ENCODE measurements at places on chromosomes 2 and 18.
A peak's percentile ranks its signal among the peaks of the same experiment; 100 is the strongest.

DNA sequence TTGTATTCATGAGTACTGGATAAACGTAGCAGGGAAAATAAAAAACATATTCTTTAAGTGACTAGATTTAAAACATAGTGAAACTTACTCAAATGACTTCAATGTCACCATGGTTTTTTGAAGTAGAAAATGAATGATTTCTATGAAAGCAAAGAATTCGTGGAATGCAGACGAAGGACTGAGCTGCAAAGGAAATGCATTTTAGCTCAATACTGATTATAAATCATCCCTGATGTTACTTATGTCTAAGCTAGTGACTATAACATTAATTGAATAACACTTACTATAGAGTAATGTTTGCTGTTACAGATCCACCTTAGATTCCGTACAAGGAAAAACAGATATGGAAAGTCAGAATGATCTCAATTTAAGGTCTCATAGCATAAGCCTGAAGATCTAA lies 1257.7 kb upstream of the CDH2 start:
- no peak for DNase-seq

- DNase-seq: no peak
Measured at GRCh38 chr2:167607211-167607610, 640.2 kb downstream of the STK39 start.

DNA sequence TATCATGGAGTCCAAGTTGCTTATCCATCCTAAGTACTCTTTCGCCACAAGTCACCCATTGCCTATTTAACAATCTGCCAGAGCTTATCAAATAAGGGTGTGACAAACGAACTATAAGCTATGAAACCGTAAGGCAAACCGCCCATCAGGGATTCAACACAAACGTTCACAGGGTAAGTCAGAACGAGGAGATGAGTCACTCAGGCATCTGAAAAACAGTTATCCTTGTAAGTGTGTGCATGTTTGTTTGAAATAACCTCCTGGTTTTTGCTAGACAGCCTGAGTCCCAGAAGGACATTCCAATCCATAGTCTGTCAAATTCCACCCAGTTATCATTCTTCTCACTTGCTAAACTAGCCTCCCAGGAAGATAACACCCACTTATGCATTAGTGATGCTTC lies 299.1 kb downstream of the PAX3 start:
- DNase-seq: no peak

- no peak for DNase-seq
Measured at GRCh38 chr18:67621049-67621713, 104.7 kb upstream of the DSEL start.

DNA sequence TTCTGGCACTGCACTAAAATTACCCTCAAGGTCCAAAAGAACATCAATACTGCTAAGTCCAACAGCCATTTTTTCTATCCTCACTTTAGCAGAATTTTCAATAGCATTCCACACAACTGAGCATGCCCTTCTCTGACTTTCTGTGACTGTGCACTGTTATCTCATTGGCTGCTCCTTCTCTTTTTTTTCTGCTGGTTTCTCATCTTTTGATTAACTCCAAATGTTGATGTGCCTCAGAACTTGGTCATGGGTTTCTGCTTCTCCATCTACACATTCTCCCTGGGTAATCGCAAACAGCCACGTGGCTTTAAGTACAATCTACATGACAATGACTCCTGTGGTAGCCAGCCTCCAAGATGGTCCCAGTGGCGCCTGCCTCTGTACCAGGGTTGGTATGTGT lies 75.0 kb upstream of the CD226 start:
- no peak for DNase-seq

- no peak for DNase-seq
Measured at GRCh38 chr2:105641389-105641811, 103.3 kb upstream of the NCK2 start.

DNA sequence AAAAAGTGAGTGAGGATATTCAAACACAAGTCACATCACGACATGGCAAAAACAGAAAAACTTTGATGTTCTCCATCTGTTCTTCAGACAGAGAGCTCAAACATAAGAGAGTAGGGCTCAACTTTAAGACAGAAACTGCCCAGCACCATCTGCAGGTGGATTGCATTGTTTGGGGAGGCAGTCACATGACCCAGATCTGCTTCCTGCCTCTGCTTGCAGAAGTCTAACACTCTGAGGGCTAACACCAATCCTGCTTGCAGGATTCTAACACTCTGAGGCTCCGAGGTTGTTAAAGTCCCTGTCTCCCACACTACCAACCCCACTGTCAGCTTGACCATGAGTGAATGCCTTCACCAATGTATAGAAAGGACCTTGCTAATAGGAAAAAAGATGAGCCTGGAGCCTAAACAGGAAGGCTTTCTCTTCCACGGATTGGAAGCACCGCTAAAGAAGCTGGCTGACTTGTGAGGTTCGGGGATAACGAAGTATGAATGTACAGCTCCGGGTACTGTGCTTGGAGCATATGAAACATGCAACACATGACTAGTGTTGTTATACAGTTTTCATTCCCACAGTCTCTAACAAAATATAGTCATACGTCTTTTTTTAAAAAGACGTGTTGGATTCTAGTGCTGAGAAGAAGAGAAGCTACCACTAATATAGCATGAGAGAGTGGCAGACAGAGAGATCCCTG lies 176.6 kb upstream of the CREB1 start:
- DNase-seq: no peak

GRCh38 chr2:30296496-30296895 lies 65.2 kb downstream of the LBH start:
- DNase-seq: no peak

DNA sequence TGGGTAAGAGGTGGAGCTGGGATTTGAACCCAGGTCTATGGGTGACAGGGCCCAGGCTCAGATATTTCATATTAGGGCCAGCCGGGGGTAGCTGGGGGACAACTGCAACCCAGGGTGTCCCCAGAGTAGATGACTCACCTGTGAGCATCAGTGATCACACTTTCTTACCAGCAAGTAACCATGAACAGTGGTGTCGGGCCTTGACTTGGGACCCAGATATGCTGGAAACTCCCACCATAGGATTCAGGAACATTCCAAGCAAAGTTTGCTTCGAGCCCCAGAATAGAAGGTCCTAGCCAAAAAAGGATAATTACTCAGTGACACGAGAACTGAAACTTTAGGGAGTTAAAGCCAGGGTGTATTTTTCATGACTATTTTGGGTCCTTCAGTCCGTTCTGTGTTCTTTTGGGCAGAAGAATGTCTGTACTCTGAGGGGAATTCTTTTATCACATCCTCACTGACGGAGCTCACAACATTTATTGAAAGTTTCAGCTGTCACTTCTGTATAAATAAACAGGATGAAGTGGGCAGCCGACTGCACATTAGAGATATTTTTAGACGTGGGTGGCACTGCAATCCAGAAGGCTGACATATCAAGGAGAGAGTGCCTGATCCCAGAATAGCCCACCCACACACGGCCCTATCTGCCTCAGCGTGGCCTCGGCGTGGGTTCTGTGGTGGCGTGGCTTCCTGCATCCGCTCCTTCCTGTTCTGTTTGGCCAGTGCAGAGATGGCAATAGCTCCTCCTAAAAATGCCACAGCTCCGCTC lies 45.6 kb downstream of the RAMP1 start:
- no peak for DNase-seq

- DNase-seq: no peak
Measured at GRCh38 chr2:99868260-99868659, 274.1 kb downstream of the AFF3 start.

GRCh38 chr2:148110184-148110583 lies 89.3 kb downstream of the MBD5 start:
- no peak for DNase-seq

DNA sequence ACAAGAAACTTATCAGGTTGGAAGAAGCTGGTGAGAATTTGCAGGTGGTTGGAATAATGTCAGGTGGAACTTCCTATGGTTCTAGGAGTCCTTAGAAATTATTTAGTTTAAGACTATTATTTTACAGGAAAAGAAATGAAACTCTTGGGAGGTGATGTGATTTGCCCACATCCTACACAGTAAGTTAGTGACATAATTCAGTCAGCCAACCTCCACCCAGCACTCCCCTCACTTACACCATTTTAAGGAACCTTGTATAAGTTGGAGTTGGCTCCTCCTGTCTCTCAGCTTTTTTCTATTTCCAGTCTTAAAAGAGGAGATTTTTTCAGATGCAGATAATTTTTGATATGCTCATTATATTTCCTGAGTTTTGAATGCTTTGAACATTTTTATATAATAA lies 86.4 kb downstream of the SKA1 start:
- DNase-seq: no peak

DNA sequence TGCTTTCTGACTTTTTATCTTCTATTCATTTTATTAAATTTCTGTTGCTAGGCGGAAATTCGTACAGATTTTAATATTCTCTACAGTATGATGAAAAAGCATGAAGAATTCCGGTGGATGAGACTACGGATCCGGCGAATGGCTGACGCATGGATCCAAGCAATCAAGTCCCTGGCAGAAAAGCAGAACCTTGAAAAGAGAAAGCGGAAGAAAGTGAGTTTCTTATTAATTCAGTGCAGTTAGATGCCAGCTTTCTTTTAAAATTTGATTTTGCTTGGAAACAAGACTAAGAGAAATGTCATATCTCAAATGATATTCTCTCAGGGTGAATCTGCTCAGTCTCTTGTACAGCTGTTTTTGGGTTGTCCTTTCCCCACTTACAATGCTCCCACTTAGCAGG lies 84.3 kb downstream of the MGAT5 start:
- DNase-seq: no peak

DNA sequence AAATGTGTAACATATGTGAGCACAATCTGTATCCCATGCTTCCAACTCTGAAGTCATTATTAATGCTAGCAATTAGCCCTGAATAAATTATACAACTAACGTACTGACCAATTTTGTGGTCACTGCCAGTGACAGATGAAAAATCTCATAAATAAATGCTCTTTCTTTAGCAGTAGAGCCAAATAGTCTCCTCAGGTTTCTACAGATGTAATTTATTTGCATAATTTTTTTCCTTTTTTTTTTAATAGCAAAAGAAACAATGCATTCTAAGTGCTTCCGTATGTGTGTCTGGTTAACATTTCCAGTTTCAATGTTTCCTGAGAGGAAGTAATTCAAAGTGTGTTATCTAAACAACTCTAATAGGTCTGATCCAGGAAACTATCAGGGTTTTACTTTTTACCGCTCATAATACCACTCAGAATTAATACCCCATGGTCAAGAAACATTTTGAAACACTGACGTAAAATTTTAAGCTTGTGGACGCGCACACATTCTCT lies 108.4 kb downstream of the MEP1B start:
- DNase-seq: no peak

DNA sequence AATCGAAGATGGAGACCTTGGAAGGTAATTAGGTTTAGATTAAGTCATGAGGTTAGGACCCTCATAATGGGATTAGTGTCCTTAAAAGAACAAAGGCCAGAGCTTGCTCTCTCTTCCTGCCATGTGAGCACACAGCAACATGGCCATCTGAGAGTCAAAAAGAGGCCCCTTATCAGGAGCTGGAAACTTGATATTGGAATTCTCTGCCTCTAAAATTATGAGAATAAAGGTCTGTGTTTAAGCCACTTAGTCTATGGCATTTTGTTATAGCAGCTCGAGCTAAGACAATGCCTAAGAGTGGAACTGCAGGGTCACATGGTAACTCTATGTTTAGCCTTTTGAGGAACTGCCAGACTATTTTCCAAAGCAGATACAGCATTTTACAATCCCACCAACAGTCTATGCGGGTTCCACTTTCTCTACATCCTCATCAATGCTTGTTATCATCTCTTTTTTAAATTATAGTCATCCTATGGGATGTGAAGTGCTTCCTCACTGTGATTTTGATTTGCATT lies 42.4 kb downstream of the THADA start:
- no peak for DNase-seq

DNA sequence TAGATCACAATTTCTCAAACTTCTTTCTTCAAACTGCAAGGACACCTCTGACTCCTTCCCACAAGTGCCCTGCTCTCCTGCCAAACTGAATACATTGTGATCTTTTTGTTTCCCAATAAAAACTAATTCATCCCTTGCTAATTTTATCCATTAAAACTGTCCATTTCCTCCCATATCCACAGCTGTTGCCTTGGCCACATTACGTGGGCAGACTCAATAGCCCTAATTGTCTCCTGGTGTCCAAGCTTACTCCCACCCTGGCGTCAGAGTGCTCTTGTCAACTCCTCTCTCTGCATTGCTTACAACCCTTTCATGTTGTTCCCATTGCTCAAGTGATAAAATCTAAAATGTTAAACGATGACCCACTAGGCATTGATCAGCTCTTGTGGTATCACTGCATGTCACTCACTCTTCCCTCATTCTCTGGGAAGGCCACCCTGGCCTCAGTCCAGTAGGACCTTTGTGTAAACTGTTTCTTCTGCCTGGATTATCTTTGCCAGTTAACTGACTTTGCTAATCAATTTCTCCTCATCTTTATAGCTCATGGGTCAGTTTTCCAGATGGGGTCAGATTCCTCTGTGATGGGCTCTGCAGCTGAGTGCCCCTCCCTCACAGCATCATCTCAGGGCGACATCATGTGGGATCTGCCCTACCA lies 525.0 kb downstream of the SLC4A3 start:
- DNase-seq: no peak

GRCh38 chr2:149087751-149088150 lies 49.3 kb downstream of the LYPD6B start:
- no peak for DNase-seq

DNA sequence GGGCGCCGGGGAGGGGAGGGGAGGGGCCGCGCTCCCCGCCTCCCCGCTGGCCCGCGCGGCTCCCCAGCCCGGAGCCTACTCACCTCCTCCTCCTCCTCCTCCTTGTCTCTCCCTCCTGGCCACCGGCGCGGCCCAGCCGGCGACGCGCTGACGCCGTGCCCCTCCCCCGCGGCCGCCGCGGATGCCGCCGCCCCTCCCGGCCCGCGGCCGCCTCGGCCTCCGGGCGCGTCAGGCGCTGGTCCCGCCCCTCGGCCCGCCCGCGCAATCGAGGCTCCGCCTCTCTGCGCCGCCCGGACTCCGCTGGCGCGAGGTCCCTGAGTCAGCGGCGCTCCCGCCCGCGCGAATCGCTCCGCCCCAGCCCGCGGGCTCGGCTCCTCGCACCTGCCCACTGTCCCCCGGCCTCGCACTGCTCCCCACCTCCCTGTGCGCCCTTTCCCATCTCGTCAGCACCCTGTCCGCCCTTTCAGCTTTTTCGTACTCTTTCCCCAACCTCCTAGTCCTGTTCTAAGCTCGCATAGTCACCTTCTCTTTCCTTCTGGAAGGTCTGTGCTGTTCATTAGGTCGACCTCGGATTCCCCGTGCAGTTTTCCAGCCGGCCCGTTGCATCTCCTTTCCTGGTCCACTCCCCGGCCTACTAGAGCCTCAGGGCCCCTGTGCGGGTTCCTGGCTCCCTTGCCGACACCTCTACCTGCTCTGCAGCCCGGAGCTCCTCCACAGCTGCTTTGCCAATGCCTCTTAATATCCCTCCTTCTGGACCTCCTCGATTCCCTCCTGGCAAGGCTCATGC lies 187.4 kb downstream of the ZEB2 start:
- DNase-seq: peak; percentile 86

- DNase-seq: no peak
Measured at GRCh38 chr18:75285876-75286275, 75.3 kb downstream of the TSHZ1 start.

Measured in endothelial cell (in vitro differentiated cells).